ENCODE measurements at places on chromosomes 13 and 19.

- no peak for DNase-seq
Observed at GRCh38 chr13:28357911-28358433, 137.0 kb downstream of the FLT1 start.

- no peak for DNase-seq
Observed at GRCh38 chr13:41678249-41678648, 220.9 kb downstream of the RGCC start.

DNA sequence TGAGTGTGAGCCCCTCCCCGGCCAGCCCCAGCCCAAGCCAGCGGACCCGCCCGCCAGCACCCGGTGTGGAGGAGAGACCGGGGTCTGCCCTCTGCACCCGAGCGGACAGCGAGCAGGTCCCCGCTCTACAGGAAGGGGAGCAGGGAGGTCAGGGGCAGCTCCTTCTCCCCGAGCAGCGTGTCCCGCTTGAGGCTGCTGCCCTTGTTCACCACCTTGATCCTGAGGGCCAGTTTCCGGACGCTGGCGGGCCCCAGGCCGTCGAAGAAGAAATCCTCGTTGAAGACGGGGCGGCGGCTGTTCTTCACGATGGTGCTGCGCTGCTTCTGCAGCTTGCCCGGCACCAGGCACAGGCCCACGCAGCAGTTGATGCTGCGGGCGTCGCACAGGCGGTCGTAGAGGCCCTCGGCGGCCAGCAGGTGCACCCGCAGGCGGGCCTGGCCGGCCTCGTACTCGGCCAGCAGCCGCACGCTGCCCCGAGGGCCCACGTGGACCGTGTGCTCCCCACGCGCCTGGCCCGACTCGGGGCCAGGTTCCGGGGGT, 1.9 kb downstream of the C2CD4C start:
- no peak for DNase-seq

DNA sequence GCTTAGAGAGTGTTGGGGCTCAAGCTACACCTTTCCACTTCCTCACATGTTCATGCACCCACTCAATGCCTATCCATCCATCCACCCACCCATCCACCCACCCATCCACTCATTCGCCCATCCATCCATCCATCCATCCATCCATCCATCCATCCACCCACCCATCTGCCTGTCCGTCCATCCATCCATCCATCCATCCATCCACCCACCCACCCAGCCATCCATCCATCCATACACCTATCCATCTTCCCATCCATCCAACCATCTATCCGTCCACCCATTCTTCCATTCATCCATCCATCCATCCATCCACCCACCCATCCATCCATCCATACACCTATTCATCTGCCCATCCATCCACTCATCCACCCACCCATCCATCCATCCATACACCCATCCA, 13.1 kb upstream of the HOMER3 start:
- DNase-seq: no peak

- no peak for DNase-seq
Observed at GRCh38 chr13:107969546-107969945, 245.8 kb downstream of the LIG4 start.

- DNase-seq: peak; percentile 46
Observed at GRCh38 chr19:35267818-35268535, 785 bp upstream of the USF2 start.

DNA sequence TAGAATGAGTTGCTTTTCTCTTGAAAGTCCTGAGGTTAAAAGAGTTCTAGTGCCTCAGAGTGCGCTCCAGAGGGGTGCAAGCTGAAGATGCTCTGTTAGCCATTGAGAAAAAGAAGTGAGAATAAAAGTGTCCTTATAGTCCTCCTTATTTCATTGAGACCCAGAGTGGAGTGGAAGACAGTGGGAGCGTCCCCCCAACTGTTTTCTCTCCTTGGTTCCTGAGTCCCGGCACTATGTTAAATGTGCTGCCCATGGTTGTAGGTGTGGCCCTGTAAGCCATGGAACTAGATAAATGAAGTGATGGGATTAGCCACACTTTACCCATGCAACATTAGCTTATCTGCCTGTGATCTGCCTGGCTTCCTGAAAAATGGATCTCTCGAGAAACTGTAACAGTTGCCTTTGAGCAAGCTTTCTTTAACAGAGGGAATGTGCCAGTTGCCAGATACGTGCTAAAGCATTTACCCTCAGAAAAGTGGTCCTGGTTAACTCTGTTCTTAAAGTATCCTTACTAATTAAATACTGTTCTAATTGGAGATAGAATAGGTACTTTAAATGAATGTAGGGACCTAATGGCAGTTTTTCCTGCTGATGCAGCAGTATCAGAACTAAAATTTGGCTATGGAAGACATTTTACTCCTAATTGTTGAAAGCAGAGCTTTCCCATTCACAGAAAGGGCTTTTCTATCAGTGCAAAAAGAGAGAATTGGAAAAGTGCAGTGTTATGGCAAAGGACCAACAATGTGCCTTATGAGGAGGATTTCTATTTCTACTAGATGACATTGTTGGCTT, 21.4 kb upstream of the PSG9 start:
- DNase-seq: no peak

- no peak for DNase-seq
Observed at GRCh38 chr19:42652021-42652420, 57.3 kb upstream of the CEACAM8 start.

GRCh38 chr13:26820871-26821270, 60.3 kb upstream of the GPR12 start:
- DNase-seq: no peak

DNA sequence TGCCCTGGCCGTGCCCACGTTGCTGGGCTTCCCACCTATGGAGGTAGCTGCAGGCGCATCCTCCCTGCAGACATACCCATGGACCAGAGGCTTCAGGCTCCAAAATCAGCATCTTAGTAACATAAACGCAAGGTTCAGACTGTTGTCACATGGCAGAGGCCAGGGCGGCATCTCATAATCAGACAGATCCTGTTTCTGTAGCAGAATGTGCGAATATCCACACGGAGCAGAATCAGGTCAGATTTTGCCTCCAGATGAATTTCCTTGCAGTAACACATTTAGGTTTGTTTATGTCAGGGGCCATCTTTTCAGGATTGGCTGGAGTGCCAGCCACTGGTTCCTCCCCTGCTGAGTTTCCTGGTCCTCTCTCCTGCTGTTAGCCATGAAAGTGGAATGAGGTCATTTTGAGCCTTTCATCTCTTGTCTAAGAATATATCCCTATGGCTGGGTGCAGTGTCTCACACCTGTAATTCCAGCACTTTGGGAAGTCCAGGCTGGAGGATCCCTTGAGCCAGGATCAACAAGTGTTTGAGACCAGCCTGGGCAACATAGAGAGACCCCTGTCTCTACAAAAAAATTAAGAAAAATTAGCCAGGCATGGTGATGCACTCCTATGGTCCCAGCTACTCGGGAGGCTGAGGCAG, 20.5 kb downstream of the SMARCA4 start:
- DNase-seq: no peak

DNA sequence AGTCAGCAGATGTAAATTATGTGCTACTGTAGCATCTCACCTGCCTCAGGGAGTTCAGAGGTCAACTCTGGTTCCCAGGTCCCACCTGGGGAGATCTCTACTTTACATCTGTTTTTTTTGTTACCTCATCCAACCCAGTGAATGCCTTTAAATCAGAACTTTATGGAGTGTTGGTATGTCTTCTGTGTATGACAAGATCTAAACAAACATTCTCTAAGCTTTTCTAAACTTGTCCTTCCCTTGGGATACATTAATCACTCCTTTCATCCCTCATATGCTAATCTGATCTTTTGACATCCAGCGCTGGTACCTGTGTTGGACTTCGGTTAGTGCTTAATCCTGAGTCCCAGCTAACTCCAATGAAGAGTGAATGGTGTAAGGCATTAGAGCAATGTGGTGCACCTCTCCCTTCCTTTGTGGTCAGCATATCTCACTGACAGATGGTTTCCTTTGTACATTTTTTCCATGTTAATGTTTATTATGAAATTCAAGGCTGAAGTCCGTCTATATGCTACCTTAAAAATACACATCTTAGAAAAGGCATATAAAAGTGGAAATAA, 213.4 kb downstream of the ABCC4 start:
- DNase-seq: no peak

- no peak for DNase-seq
Observed at GRCh38 chr13:105961438-105961837, 574.0 kb downstream of the EFNB2 start.

DNA sequence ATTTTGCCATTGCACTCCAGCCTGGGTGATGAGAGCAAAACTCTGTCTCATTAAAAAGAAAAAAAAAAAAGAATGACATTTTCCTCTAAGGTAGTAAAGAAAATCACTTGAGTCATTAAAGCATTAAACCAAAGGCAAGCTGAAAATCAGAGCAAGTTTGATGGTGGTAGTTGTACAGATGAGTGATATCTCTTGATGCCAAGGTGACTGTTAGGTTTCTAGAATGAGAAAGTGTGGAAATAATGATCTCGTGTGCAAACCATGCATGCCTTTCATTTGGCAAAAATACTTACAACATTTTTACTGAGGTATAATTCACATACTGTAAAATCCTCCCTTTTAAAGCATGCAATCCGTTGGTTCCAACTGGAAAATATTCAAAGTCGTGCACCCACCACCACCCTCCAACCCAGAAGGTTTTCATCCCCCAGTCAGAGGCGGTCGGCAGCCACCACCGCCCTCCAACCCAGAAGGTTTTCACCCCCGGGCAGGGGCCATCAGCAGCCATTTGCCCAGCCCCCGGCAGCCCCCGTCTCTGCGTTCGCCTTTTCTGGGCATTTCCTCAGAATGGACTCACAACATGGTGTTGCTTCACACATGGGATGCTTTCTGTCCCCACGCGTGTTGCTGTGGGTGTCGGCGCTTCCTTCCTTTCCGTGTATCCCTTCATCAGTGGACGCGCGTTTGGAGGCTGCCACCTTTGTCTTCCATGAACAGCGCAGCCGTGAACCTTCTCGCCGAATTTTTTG, 90.2 kb downstream of the ATP11A start:
- DNase-seq: no peak

DNA sequence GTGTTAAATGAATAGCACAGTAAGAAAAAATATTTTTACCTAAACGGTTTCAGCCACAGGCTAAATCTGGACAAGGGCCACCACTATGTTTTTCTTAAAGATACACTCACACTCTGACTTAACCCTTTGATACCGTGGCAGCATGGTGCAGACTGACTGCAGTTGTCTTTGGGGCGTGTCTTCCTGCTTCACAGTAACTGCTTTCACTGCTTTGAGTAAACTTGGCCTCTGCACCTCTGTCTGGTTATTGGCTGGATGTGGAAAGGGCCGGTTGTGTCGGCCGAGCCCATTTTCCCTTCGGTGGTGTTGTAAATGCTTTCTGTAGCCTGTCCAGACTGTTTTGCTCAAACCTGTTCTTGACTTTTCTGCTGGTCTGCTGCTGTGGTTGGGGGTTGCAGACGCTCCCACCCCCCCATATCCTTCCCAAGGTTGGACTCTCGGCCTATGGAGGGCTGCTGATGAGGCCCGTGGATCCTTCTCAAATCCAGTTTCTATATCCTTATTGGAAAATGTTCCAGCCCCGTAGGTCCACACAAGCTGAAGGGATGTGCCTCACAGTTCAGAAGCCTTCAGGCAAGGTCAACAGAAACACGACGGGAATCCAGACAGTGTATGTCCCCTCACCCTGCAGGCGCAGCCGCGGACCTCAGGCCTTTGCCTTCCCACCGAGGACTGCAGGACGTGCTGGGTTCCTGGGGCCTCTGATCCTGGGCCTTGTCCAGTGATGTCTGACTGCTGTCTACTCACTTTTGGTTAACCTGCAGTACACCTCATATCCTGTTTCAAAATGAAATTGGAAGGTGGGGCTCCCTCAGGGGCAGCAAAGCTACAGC, 90.2 kb upstream of the RNF113B start:
- DNase-seq: no peak

GRCh38 chr13:32031815-32032370, 319 bp downstream of the FRY start:
- DNase-seq: no peak

DNA sequence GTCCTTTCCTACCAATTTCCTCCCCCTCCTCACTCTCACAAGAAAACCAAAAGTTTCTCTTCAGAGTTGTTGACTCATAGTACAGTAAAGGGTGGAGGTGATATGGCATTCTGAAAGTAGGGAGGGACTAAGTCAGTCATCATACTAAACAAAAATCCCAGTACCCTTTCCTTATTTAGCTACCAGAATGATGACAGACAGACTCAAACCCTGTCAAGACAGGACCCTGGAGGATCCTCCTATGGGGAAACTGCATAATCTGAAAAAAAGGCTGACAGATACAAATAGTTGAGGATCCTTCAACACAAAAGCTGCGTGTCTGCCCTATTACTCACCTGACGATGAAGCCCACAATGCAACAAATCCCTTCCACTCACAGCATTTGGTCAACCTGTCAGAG, 55.5 kb downstream of the CYSLTR2 start:
- no peak for DNase-seq

- peak; percentile 59 for DNase-seq
Observed at GRCh38 chr19:5536337-5536894, 31.3 kb downstream of the TINCR start.

DNA sequence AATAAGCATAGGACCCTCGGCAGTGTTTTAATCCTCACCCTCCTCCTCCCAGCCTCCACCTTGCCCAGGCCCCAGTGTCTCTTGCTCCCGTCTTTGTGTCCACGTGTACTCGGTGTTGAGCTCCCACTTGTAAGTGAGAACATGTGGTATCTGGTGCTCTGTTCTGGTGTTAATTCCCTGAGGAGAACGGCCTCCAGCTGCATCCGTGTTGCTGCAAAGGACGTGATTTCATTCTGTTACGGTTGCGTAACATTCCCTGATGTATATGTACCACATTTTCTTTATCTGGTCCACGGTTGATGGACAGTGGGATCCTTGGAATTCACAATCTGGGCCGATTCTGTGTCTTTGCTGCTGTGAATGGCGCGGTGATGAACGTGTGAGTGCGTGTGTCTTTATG, 44.7 kb upstream of the TFDP1 start:
- DNase-seq: no peak

GRCh38 chr13:71871176-71871754, 4.3 kb upstream of the DACH1 start:
- no peak for DNase-seq

- DNase-seq: no peak
Observed at GRCh38 chr19:31346184-31347059, 2.8 kb downstream of the TSHZ3 start.

GRCh38 chr13:35988648-35989081, 142.5 kb downstream of the DCLK1 start:
- no peak for DNase-seq

- DNase-seq: no peak
Observed at GRCh38 chr19:7924241-7924640, 1.7 kb downstream of the CTXN1 start.

DNA sequence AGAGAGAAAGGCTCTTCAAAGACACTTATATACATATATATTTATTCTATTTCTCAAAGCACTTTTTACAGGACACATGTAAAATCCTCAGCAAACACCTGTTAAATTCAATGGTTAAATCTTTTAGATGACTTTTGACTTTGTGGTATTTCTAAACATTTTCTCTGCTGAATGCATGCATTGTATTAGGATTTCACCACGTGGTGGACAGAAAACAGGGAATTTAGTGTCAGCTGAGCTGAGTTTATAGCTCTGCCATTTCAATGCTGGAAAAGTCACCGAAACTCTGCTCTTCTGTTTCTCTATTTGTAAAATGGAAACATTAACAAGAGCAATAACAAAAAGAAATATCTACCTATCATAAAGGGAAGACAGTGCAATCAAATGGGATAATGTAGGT, 375.6 kb downstream of the ENOX1 start:
- no peak for DNase-seq
